Effector CD4-positive, alpha-beta T cell (primary cell): ENCODE measurements at places on chromosomes 5 and 9.

- DNase-seq, result no peak
These were observed 127.2 kb downstream of the VPS13A start for GRCh38 chr9:77304543-77304942.

DNA sequence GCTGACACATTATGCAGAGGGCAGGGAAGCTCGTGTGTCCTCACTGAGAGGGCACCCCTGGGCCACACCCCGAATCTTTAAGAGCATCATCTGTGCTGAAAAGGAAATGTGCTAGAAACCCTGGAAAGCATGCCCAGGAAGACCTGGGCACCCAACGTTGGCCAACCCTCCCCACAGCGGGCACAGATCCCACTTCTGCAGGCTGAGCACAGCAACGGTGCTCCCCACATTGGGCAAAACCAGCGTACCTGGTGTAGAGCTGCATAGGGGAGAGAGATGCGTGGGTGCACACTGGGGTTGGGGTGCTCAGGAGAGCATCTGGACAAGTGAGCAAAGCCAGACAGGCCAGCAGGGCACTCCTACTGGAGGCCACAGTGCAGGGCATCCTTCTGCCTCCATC lies 32.6 kb downstream of the ROR2 start:
- no peak for DNase-seq

GRCh38 chr5:180208038-180208434 lies 975 bp downstream of the RASGEF1C start:
- no peak for DNase-seq

- no peak for DNase-seq
These were observed 168.5 kb downstream of the SLC24A2 start for GRCh38 chr9:19620326-19620725.

- no peak for DNase-seq
These were observed 684.8 kb downstream of the LRRC70 start for GRCh38 chr5:63263411-63263810.

- DNase-seq, result no peak
These were observed 23.9 kb upstream of the SAP30L start for GRCh38 chr5:154421868-154422267.

DNA sequence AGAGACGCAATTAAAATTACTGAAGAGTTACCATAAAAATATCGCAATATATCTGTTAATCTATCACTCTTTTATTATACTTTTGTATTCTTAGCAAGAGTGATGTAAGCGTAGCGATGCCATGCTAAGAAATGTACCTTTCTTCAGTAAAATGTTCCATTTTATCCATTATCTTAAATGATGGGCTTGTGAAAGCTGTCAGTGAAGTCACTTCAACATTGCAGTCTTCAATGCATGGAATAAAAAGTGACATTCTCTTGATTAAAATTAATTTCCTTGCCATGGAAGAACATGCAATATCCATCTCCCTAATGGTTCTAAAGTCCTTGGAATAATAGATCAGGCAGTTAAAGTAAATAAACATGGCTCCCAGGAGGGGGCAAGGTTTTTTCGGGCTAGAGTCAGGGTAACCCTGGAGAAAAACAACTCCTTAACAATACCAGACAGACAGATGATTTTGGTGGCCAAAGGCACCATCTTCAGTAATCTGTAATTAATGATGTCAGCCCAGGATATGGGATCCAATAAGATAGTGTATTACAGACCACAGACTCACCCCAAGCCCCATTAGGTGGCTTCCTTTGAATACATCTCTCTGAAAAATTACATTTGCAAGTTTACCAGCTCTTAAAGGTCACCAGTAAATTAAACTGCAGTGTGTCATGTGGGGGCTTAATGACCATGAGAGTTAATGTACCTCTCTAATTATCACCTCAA lies 677.1 kb downstream of the DTWD2 start:
- no peak for DNase-seq

GRCh38 chr5:41636605-41637004 lies 126.2 kb upstream of the PLCXD3 start:
- DNase-seq, result no peak

DNA sequence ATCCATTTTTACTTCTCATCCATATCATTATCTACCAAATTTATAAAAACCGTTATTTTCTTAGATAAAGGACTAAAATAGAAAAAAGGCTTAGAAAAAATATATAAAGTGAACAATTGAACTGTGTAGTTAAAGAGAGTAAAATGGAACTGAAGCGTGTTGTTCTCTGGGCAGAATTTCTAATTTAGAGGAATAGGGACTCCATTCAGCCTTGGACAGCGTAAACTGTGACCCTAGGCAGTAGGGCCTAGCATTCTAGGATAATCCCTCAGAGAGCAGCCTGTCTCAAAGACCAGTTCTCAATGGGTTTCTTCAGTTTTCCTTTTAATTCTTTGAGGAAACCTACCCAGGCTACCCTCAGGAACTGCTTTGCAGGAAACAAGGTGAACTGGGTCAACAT lies 11.1 kb downstream of the ZNF462 start:
- DNase-seq, result no peak

DNA sequence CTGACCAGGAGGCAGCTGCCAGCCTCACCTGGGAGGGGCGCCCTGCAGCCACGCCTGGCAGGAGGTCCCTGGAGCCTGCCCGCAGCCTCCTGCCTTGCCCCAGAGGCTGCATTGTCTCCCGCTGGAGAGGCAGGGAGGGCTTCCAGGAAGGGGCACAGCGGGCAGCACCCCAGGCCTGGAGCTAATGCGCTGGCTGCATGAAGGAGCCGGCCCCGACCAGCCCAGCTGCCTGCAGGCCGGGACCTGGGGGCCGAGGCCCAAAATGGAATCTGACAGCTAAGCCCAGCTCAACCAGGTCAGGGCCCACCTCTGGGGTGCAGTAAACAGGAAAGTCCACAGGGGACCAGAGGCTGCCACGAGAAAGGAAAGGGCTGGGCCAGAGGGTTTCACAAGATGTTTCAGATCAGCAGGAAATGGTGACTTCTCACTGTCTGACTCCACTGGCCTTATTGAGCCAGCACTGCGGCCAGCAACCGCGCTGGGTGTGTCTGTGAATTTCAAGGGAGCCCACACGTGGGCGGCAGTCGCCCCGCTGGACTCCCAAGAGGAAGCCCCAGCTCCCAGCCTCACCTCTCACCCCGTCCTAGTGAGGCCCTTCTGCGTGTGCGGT lies 18.6 kb upstream of the NOTCH1 start:
- DNase-seq, result no peak

DNA sequence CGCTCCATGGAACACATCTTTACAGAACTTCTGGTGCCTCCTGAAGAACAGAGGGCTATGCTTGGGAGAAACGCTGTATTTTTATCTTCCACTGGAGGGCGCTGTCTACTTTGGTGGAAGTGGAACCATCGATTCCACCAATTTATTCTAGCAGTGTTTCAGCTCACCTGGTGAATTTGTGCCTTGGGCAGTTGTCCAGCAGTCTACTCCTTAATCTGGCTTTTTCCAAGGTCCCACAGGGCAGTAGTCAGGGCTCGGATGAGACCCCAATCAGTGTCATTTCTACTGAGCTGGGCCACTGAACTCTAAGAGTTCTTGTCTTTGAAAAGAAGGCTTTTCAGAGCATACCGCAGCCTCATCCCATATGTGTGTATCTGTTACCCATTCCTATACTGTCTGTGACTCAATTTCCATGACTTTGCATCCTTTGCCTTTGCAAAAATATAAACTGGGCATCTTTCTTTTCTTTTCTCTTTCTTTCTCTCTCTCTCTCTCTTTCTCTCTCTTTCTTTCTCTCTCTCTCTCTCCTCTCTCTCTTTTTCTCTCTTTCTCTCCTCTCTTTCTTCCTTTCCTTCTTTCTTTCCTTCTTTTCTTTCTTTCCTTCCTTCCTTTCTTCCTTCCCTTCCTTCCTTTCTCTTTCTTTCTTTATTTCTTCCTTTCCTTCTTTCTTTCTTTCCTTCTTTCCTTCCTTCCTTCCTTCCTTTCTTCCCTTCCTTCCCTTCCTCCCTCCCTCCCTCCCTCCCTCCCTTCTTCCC lies 138.4 kb upstream of the ZNF618 start:
- no peak for DNase-seq

GRCh38 chr5:127564002-127564769 lies 46.7 kb downstream of the PRRC1 start:
- DNase-seq, result peak; percentile 43

GRCh38 chr5:151178777-151179488 lies 21.4 kb upstream of the ANXA6 start:
- DNase-seq, result no peak

DNA sequence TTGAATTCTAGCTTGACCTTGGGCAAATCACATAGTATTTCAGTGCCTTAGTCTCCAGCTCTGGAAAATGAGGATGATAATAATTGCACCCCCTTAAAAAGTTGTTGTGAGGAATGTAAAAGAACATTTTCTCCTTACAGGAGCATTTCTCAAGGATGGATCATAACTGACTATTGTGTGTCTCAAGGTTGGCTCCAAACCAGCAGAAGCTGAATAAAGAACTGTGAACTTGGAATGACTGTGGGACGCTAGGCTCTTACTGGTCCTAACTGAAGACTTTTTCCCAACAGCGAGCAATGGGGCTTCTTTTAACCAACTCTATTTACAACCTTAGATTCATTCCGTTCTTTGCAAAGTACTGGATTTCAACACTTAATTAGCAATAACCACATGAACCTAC lies 26.2 kb upstream of the GLRX start:
- no peak for DNase-seq

GRCh38 chr9:69174616-69175463 lies 763 bp downstream of the TJP2 start:
- no peak for DNase-seq

- no peak for DNase-seq
These were observed 106.5 kb upstream of the PARP8 start for GRCh38 chr5:50559955-50560354.

DNA sequence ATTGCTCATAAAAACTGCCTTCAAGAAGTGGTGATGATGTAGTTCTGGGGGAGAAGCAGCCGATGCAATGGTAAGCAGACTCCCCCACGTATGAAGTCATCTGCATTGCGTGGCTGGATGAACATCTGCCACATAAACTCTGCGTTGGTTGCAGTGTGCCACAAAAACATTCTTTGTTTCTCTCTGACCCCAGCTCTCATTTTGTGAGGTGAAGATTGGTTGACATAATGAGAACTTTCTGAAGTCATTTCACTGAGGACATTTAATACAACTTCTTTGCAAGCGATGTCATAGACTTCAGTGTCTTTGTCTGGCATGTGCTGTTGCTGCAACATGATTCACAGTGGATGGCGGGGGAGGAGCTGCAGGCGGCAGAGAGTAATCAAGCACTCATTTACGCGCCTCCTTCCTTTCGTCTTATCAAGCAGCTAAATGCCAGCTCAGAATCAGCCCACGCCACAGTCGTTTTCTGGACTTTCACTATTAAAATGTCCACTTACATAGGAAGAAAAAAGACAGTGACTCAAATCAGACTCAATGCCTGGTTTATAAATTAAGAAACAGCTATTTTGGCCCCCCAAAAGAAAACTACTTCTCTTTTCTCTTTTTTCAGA lies 91.5 kb upstream of the NFIL3 start:
- DNase-seq, result no peak

DNA sequence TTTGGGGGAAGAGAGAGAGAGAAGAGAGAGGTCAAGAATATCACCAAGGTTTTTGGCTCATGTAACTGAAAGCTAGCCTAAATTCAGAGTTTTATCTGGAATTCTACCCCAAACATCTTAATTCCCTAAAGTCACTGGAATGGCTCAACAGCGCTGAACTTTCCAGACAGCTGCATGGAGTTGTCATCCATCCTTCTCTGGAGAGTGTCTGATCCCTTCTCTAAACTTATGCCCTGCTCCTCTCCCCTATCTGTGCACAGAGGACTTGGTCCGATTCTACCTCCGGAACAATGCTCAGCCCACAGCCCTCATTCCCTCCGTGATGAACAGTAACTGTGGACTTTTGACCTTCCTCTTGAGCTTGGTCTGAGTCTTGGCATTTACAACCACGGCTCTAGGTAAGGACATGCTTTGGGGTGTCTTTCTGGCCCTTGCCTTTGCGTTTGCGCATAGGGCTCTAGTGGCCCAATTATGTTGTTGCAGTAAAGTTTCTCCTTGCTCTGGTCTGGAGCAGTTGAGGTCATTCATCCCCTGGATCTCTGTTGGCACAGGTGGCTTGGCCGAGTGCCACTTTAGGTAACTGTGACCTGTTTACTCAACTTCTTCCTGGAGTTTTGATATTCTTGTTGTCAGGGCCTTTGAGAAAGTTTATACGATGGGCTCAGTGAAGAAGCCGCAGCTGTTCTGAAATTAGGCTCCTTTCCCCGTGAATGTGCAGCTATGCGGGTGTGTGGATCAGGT lies 18.3 kb upstream of the CD180 start:
- no peak for DNase-seq

DNA sequence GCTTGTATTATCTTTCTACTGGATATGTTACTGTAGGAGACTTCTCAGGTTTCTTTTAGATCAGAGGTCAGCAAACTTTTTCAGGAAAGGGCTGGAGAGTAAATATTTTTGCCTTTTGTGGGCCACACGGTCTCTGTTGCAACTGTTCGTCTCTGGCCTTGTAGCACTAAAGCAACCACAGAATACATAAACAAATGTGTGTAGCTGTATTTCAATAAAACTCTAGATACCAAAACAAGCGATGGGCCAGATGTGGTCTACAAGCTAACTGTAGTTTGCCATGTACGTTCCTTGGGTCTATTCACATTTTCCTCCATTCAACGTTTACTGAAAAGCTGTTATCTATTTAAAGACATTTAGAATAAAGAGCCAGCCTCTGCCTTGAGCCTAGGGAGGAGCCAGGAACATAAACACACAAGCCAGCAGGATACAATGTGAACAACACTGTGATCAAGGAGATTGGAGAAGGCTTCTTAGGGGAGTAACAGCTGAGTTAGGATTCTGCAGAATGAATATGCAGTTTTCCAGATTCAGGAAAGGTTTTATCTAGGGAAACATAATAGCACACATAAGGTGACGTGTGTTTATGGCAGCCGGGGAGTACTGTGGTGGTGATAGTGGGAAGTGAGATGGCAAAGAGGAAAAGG lies 33.0 kb upstream of the HOMER1 start:
- no peak for DNase-seq

DNA sequence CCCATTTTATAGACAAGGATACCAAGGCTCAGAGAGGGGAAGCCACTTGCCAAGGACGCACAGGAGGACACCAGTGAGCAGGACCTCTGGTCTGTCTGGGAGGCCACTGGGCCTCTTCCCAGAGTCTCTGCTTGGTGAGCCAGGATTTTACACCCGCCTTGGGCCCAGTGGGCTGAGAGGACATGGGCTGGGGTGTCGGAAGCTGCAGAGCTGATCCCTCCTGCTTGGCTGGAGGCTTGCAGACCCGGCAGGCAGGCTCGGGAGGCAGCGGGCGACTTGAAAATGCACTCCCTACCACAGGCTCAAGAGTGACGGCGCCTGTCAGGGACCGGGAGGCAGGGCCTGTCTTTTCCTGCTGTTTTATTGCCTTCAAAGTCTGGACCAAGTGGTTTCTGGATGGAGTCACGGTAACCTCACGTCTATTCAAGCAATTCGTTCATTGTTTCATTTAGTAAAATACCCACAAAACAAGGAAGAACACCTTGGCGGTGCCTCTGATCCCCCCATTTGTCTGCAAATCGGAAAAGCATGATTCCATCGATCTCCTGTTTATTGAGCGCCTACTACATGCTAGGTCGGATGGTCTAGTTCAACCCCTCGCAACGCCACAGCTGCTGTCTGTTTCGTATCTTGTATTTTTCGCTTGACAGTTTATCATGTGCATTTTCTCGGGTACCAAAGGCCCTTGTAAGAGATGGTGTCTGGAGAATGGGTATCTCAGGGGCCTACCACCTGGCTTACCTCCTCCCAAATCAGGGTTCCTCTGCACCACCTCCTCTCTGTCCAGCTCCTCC lies 108.1 kb upstream of the IER5L start:
- DNase-seq, result no peak
